ENCODE measurements at places on chromosomes 3 and 15.
A peak's percentile ranks its signal among the peaks of the same experiment; 100 is the strongest.

- peak; percentile 16 for DNase-seq
These were observed 84.8 kb upstream of the ARRDC4 start for GRCh38 chr15:97875513-97876280.

- DNase-seq = no peak
These were observed 33.6 kb downstream of the MCTP2 start for GRCh38 chr15:94265009-94265408.

DNA sequence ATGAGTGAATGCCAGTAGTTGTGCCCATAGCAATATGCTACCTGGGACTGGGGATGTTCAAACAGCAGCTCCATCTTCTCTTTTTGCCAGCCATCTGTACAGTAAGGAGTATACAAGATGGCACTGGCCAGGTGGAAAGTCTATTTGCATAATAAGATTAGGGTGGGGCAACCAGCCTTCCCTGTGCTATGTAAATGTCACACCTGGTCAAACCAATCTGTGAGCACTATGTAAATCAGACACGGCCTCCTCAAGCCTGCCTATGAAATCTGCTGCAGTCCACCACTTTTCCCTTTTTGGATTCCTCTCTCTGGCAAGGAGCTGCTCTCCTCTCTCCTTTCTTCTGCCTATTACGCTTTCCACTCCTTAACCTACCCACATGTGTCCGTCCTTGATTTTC, 53.0 kb downstream of the C3orf80 start:
- no peak for DNase-seq

- peak; percentile 20 for DNase-seq
These were observed 269.1 kb downstream of the RAP2B start for GRCh38 chr3:153431076-153431475.

DNA sequence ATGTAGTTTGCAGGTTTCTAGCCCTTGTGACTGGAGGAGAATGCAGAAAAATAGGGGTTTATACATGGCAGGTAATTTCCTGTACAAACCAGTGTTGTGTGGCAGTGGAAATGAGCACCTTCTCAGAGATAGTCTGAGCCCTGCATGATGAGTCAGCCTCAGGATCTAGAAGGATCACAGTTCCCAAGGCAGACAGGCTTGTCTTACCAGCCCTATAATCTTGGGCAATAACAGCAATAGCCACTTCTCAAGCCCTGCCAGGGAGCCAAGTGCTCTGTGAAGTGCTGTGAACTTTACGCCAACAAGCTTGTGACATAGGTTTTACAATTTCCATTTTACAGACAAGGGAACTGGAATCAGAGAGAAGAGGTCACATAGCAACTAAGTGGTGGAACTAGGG, 89.4 kb downstream of the CD47 start:
- peak; percentile 94 for DNase-seq

DNA sequence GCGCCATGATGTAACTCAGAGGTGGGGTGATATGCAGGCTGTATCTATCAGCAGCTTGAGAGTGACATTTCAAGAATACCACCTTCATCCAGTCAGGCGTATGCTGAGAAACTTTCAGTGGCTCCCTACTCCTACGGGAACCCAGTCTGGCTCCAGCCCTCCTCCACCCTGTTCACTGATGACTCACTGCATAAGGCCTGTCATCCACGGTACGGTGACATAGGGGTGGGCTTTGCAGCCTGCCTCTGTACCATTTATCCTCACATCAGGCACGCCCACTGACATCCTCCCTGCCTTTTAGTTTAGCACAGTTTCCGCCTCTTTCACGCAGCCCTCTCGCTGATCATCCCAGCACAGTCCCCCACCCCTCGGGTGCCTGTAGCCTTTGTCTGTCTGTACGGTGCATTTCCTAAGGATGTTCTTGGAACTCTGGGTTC, 11.7 kb downstream of the PXYLP1 start:
- DNase-seq = peak; percentile 52

GRCh38 chr15:36671017-36671416, 91.6 kb downstream of the CDIN1 start:
- DNase-seq = peak; percentile 47

DNA sequence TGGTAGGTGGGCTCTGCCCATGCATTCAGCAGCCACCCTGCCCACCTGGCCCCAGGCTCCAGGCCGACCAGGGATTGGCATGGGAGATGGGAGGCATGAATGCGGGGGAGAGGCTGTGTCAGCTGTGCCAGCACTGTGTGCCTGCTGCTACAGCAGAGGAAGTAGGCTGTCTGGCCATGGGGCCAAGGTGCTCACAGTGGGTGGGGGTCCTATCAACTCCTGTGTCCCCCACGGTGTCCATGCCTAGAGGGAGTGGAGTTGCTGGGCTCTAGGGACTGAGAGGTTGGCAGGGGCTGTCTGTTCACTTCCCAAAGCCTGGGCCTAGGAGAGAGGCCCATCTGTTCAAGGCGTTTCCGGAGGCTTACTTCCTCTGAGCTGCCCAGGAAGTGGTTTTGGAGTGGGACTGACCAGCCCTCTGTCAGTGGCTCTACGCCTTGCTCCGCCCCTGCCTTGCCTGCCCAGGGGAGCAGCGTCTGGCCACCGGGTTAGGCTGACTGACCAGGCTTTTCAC, 5.8 kb downstream of the PRKCD start:
- peak; percentile 86 for DNase-seq

All from inflammatory macrophage (primary cell).